ENCODE measurements at places on chromosomes 12 and 14. TPM values are rescaled to one million over a fixed set of nuclear protein-coding genes. Genes with fewer than 3 reads are reported as not detected.
A peak's percentile ranks its signal among the peaks of the same experiment; 100 is the strongest.

PNP gene
- total RNA-seq: 35.1 TPM

ABHD12B gene
- not detected for total RNA-seq

RNASE11 gene
- total RNA-seq: not detected

SUPT16H gene
- 84.5 TPM for total RNA-seq

CFAP251 gene
- 4.2 TPM for total RNA-seq

KIF21A gene
- 25.6 TPM for total RNA-seq

DHRS2 gene
- total RNA-seq: 1.0 TPM

UNG gene
- 74.4 TPM for total RNA-seq

KRT77 gene
- not detected for total RNA-seq

DPY19L2 gene
- 6.6 TPM for total RNA-seq

VRTN gene
- not detected for total RNA-seq

DDN gene
- 0.51 TPM for total RNA-seq

PLEKHG7 gene
- not detected for total RNA-seq

AQP5 gene
- 0.72 TPM for total RNA-seq

ASCL4 gene
- not detected for total RNA-seq

TMEM119 gene
- not detected for total RNA-seq

LALBA gene
- total RNA-seq: not detected

DNA sequence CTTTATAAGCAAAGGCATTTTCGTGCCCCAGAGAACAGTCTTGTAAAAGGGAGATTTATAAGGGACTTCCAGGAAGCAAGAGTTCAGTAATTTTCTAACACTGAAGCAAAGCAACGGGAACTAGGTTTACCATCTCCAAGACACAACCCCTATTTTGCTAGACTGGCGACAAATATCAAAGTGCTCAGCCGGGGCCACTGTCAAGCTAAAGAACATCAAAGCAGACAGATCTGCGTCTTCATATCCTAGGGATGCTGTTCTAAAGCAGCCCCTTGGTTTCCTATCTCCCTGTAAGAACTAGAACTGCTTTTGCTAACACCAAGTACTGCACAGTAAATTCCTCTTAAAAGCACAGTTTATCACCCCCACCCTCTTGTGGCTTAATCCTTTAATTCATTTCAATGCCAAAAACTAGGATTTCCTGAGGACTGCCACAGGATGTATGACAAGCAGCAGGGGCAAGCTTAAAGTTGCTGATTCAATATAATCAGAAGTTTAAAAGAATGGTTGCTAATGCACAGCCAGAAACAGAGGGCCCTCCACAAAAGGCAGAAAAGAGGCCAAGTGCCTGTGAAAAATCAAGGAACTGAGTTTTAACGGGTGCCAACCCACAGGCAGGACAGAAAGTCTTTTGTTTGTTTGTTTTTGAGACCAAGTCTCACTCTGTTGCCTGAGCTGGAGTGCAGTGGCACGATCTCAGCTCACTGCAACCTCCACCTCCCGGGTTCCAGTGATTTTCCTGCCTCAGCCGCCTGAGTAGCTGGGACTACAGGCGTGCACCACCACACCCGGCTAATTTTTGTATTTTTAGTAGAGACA lies 44.0 kb upstream of the ISM2 start:
- H3K27ac ChIP-seq: no peak overlapping the region
- no peak overlapping the region for H3K4me3 ChIP-seq
- no peaks in the 10 kb centered on the region for H3K27me3 ChIP-seq
- H3K4me1 ChIP-seq: no peaks in the 10 kb centered on the region

- H3K4me3 ChIP-seq: no peak overlapping the region
- peaks cover 14% of the 10 kb centered on the region for H3K4me1 ChIP-seq
- H3K36me3 ChIP-seq: no peaks in the 10 kb centered on the region
- no peaks in the 10 kb centered on the region for H3K27me3 ChIP-seq
- no peak for DNase-seq
Measured at GRCh38 chr12:74889563-74890236, 319.9 kb downstream of the KCNC2 start.

DNA sequence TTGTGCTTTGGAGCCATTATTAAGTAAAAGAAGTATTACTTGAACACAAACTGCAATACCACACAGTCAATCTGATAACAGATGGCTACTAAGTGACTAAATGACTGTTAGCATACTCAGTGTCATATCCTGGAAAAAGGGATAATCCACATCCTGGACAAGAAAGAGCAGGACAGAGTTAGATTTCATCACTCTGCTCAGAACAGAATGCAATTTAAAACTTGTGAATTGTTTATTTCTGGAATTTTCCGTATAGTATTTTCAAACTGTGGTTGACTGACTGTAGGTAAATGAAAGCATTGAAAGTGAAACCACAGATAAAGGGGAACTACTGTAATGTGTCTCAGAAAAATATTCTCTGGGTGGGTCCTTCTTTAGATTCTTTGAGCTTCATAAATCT lies 458.8 kb downstream of the TMEM117 start:
- H3K36me3 ChIP-seq: no peaks in the 10 kb centered on the region
- DNase-seq: no peak

- no peaks in the 10 kb centered on the region for H3K36me3 ChIP-seq
- H3K27me3 ChIP-seq: peaks cover 2% of the 10 kb centered on the region
- H3K27ac ChIP-seq: no peak overlapping the region
- DNase-seq: no peak
- no peak overlapping the region for H3K4me3 ChIP-seq
- H3K4me1 ChIP-seq: no peaks in the 10 kb centered on the region
Measured at GRCh38 chr12:70756791-70757190, 119.6 kb upstream of the PTPRB start.

GRCh38 chr12:52846356-52846970 lies 2.3 kb downstream of the KRT78 start:
- no peak overlapping the region for H3K27ac ChIP-seq
- DNase-seq: no peak
- H3K27me3 ChIP-seq: no peaks in the 10 kb centered on the region

DNA sequence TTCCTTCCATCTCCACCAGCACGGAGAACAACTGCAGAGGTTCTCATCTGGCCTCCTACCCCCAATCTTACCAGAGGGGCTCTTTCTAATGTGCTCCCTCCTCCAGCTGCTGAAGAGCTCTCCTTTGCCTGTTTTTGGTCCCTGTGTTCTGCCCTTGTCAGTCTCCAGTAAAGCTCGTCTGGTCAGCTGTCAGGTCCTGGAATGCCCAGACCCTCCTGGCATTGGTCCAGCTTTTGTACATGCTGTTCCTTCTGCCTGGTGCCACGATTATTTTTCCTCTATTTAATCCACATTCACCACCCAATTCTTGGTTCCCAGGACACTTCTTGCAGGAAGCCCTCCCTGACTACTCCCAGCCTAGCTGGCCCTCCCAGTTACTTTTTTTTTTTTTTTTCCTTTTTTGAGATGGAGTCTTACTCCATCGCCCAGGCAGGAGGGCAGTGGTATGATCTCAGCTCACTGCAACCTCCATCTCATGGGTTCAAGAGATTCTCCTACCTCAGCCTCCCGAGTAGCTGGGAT lies 6.5 kb downstream of the SLC8B1 start:
- no peak overlapping the region for H3K4me3 ChIP-seq
- no peak overlapping the region for H3K27ac ChIP-seq
- H3K27me3 ChIP-seq: no peaks in the 10 kb centered on the region
- H3K4me1 ChIP-seq: peaks cover 3% of the 10 kb centered on the region
- no peaks in the 10 kb centered on the region for H3K36me3 ChIP-seq
- no peak for DNase-seq

- no peaks in the 10 kb centered on the region for H3K4me1 ChIP-seq
- no peak overlapping the region for H3K4me3 ChIP-seq
- no peaks in the 10 kb centered on the region for H3K36me3 ChIP-seq
- H3K27ac ChIP-seq: no peak overlapping the region
- no peaks in the 10 kb centered on the region for H3K27me3 ChIP-seq
Measured at GRCh38 chr12:15942475-15942874, 31.3 kb downstream of the DERA start.

- no peaks in the 10 kb centered on the region for H3K27me3 ChIP-seq
- H3K4me3 ChIP-seq: no peak overlapping the region
- no peaks in the 10 kb centered on the region for H3K36me3 ChIP-seq
- H3K4me1 ChIP-seq: no peaks in the 10 kb centered on the region
- no peak for DNase-seq
Measured at GRCh38 chr12:96329018-96329417, 71.2 kb downstream of the CDK17 start.

DNA sequence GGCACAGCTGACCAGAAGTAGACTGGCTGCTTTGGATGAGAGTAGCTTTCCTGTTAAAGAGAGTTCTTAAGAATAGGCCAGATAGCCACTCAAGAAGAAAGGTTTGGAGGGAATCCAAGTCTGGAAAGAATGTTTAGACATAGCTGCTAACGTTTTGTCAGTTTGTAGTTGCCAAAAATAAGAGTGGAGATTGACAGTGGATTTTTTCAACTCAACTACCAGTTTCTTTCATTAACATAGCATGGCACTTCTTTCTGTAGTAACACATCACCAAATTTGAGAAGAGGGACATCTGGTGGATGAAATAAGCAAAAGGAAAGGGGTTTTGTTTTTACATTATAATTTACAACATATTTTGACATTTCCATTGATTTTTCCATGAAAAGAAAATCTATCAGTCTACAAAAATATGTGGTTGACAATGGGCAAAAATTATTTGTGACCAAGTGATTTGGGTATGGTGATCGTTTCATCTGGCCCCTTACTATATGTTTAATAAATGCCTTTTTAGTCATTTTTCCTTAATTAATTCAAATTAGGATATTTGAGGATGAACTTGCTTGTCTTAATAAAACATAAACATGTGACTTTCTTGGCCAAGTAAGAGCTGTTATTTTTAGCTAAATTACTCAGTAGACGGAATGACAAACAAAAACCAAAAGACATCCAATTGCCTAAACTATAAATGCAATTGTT lies 71.1 kb downstream of the PTPRR start:
- no peaks in the 10 kb centered on the region for H3K27me3 ChIP-seq
- no peak overlapping the region for H3K27ac ChIP-seq
- no peak overlapping the region for H3K4me3 ChIP-seq

DNA sequence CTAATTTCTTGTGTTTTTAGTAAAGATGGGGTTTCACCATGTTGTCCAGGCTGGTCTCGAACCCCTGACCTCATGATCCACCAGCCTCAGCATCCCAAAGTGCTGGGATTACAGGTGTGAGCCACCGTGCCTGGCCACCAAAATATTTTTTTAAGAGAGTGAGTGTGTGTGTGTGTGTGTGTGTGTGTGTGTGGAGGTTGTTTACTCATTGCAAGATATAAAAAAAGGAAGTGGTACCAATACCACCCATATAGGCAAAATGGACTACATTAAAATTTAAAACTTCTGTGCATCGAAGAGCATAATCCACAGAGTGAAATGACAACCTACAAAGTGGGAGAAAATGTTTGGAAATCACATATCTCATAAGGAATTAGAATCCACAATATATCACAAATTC lies 15.5 kb upstream of the CLEC2A start:
- no peaks in the 10 kb centered on the region for H3K4me1 ChIP-seq
- H3K27me3 ChIP-seq: no peaks in the 10 kb centered on the region
- H3K36me3 ChIP-seq: no peaks in the 10 kb centered on the region

DNA sequence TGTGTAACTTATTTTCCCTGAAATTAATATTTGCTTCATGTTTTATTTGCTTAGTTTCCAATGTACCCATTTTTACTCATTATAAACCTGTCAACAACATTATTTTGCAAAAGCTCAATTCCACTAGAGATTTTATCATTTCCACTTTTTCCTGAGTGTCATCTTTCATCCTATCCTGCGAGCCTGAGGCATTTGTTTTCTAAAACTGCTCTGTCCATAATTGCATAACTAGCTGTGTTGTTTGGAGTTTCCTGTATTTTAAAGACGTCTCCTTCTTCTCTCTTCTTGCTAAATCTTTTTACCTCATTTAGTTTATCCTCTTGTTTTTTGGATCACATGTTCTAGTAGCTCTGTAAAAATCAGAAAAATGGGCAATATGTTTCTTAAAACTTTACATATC lies 332.7 kb upstream of the NOVA1 start:
- H3K4me1 ChIP-seq: no peaks in the 10 kb centered on the region
- H3K36me3 ChIP-seq: no peaks in the 10 kb centered on the region
- H3K27me3 ChIP-seq: no peaks in the 10 kb centered on the region

GRCh38 chr14:49766839-49767238 lies 1.1 kb upstream of the KLHDC2 start:
- H3K27me3 ChIP-seq: no peaks in the 10 kb centered on the region
- H3K4me1 ChIP-seq: peaks cover 22% of the 10 kb centered on the region
- H3K27ac ChIP-seq: peak overlapping the region; percentile 91
- H3K4me3 ChIP-seq: peak overlapping the region; percentile 84
- peaks cover 3% of the 10 kb centered on the region for H3K36me3 ChIP-seq
- no peak for DNase-seq

DNA sequence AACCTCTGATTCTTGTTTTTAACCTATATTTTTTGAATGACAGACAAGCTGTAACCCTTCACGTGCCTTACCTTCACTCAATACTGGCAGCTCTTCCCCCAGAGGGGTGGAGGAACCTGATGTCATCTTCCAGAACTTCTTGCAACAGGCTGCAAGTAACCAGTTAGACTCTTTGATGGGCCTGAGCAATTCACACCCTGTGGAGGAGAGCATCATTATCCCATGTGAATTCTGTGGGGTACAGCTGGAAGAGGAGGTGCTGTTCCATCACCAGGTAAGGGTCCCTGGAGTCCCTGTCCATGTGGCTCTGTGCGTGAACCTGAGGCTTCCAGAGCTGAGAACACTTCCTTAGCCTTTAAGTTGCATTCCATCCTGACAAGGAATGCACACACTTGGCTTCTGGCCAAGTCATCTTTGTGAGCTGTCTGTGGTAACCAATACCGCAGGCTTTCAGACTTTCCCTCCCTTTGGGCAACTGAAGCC lies 22.7 kb downstream of the TRAFD1 start:
- H3K4me3 ChIP-seq: no peak overlapping the region
- no peaks in the 10 kb centered on the region for H3K27me3 ChIP-seq
- H3K4me1 ChIP-seq: no peaks in the 10 kb centered on the region

DNA sequence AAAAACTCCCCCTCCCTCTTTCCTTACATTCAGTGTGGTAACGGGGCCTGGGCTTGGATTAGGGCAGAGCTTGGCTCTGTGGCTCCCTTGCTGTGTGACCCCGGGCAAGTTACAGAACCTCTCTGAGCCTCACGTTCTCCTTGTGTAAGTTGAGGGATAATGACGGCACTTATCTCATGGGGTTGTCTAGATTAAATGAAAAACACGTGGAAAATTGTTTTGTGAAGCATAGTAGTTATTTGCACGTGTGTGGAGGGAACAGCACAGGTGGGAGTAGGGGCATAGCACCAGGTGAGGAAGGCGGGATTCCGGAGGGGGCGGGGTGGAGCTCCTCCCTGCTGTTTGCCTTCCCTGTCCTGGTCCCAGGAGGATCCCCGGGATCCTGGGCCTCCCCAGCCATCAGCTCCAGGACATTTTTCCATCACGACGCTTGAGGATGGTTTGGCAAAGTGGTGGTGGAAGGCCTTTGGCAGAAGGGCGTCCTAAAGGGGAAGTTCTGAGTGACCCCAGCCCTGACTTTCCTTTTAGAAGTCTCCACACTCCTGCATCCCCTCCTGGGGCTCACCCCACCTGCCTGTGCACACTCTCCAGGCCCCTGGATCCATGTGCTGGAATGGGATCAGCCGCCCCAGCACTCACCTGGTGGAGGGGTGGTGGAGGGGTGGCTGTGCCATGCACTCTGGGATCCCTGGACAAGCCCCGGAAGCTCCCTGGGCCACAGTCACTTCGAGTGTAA lies 22.7 kb downstream of the LRTM2 start:
- H3K4me1 ChIP-seq: no peaks in the 10 kb centered on the region
- H3K36me3 ChIP-seq: no peaks in the 10 kb centered on the region
- H3K4me3 ChIP-seq: no peak overlapping the region
- H3K27ac ChIP-seq: no peak overlapping the region
- no peaks in the 10 kb centered on the region for H3K27me3 ChIP-seq

- no peak overlapping the region for H3K4me3 ChIP-seq
- no peaks in the 10 kb centered on the region for H3K27me3 ChIP-seq
- peaks cover 35% of the 10 kb centered on the region for H3K4me1 ChIP-seq
- peak overlapping the region; percentile 86 for H3K27ac ChIP-seq
- no peaks in the 10 kb centered on the region for H3K36me3 ChIP-seq
Measured at GRCh38 chr14:101075025-101075800, 171.7 kb upstream of the RTL1 start.

All from Panc1 (cell line).